ENCODE measurements at places on chromosomes 6 and 20. TPM values are rescaled to one million over a fixed set of nuclear protein-coding genes. Genes with fewer than 3 reads are reported as not detected.

DNA sequence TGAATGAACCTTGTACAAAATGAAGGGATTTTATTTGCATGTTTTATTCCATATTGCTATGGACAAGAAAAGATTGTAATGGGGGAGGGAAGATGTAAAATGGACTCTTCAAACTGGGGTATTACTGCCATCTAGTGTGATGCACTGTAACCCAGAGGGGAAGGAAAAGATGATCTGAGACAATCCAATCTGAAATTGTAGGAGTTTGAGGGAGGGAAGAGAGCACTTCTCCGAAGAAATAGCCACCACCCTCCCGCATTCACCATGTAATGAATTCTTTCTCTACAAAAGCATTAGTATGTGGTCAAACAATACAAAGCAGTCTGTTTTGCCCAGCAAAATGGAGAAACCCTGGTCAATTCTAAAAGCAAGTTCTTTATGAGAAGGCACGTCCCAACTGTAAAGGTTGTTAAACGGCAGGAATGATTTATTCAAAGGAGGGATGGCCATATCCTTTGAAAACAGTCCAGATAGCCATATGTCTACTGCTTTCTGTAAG is 679.5 kb upstream of the NRSN1 start:
- no peaks in the 10 kb centered on the region for H3K27me3 ChIP-seq
- no peak overlapping the region for H3K27ac ChIP-seq
- no peaks in the 10 kb centered on the region for H3K4me1 ChIP-seq
- no peak for DNase-seq
- H3K4me3 ChIP-seq, result no peak overlapping the region
- no peaks in the 10 kb centered on the region for H3K36me3 ChIP-seq

- no peak overlapping the region for H3K4me3 ChIP-seq
- H3K27ac ChIP-seq, result no peak overlapping the region
- no peak for DNase-seq
- no peaks in the 10 kb centered on the region for H3K4me1 ChIP-seq
These were observed 71.7 kb upstream of the LY86 start for GRCh38 chr6:6516666-6517458.

GRCh38 chr6:3844097-3844463 is 5.1 kb upstream of the FAM50B start:
- H3K4me3 ChIP-seq, result no peak overlapping the region
- H3K36me3 ChIP-seq, result no peaks in the 10 kb centered on the region
- H3K27ac ChIP-seq, result no peak overlapping the region

DNA sequence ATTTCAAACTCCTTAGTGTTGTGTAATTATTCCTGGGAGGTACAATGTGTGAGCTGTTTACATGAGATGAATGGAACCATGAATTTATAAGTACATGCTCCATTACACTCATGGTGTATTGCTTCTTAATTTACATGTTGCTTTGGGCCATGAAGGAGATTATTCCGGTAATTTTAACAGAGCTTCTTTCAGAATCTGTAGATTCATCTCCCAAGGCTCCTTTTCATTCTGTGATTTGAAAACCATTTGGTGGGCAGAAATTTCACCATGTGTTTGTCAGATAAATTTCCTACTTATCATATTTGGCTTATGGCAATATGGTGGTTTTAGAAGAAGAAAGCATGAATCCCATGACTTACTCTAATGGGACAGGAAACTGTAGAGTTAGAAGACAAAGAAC is 421.6 kb upstream of the EYS start:
- no peaks in the 10 kb centered on the region for H3K36me3 ChIP-seq
- H3K4me1 ChIP-seq, result no peaks in the 10 kb centered on the region
- H3K27ac ChIP-seq, result no peak overlapping the region

GRCh38 chr6:155678361-155678760 is 222.7 kb upstream of the NOX3 start:
- no peak overlapping the region for H3K4me3 ChIP-seq
- H3K27me3 ChIP-seq, result no peaks in the 10 kb centered on the region
- H3K4me1 ChIP-seq, result no peaks in the 10 kb centered on the region
- H3K27ac ChIP-seq, result no peak overlapping the region
- DNase-seq, result no peak
- H3K36me3 ChIP-seq, result no peaks in the 10 kb centered on the region

The COX4I2 gene
- 18.6 TPM for polyA plus RNA-seq
